Activated CD4-positive, alpha-beta T cell treated with anti-CD3 and anti-CD28 coated beads, Interleukin-2, amount 10 ng/mL, durations not matched to agents 7 days and 5 days (primary cell): ENCODE measurements at places on chromosomes 12 and 14. TPM values are rescaled to one million over a fixed set of nuclear protein-coding genes. Genes with fewer than 3 reads are reported as not detected.

Gene CISTR
- total RNA-seq, result not detected

Gene NINJ2
- total RNA-seq, result 6.7 TPM

Gene AMDHD1
- 0.89 TPM for total RNA-seq

Gene SPTSSA
- total RNA-seq, result 11.0 TPM

DNA sequence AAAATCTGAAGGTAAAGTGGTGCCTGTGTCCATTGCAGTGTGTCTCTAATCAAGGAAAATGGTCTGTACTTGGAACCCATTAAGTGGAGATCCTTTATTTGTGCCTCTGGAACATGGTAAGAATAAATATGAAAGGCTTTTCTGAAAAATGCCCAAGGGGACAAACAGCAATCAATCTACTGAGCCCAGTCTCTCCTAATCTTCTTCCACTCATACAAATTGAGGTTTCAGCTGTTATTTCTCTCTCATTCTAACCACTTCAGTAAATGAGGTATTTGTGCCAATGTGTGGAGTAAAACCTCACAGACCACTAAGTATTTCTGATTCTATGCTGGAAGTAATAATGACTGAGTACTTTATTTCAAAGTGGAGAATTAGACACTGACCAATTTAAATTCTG is 82.3 kb upstream of the ST8SIA1 start:
- H3K27me3 ChIP-seq, result peaks cover 3% of the 10 kb centered on the region
- DNase-seq, result no peak
- H3K36me3 ChIP-seq, result no peaks in the 10 kb centered on the region
- no peak overlapping the region for H3K4me3 ChIP-seq

DNA sequence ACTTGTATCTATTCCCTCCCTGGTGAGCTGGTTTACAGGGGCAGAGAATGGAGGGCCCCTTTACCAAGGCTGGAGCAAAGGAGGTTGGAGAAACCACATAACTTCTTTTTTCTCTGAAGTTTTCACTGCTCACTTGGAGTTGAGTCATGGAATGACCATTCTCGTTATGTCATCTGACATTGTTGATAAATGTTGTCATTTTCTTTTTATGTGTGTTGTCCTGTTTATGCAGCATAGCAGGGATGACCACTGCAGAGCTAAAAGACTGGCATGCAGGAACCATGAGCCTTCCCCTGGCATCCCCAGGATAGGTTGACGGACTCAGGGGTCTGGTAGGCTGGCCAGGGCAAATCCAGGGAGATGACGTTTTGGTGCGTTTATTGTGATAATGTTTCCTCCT is 256.8 kb upstream of the DDHD1 start:
- no peak overlapping the region for H3K4me3 ChIP-seq
- DNase-seq, result no peak
- H3K27me3 ChIP-seq, result peaks cover 2% of the 10 kb centered on the region
- H3K4me1 ChIP-seq, result no peaks in the 10 kb centered on the region
- no peak overlapping the region for H3K27ac ChIP-seq

- DNase-seq, result no peak
- no peaks in the 10 kb centered on the region for H3K27me3 ChIP-seq
- peak overlapping the region; percentile 95 for H3K4me3 ChIP-seq
Observed at GRCh38 chr14:23009483-23009938, 432 bp downstream of the C14orf93 start.

DNA sequence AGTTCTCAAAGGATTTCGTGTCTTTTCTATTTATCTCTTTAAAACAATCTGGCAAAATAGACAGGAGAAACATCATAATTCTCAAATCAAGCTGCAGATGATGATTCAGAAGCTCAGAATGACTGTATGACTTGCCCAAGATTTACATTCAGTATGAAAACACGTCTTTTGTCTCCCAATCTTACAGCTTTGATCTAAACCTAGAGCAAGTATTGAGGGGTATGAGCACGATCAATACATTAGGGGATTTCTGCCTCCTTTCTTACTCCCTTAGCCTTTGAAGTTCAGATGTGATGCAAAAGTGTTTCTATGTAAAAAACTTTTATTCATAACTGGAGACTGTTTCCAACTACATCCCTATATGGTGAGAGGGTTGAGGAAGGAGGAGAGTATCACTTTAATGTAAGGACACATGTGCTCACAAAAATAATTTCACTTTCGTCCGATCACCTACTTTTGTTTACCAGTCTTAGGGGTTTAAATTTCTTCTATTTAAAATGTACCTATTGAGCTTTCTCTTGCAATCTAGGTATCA is 454.8 kb downstream of the TMTC2 start:
- H3K36me3 ChIP-seq, result no peaks in the 10 kb centered on the region
- no peak overlapping the region for H3K27ac ChIP-seq
- no peak for DNase-seq
- no peaks in the 10 kb centered on the region for H3K4me1 ChIP-seq

DNA sequence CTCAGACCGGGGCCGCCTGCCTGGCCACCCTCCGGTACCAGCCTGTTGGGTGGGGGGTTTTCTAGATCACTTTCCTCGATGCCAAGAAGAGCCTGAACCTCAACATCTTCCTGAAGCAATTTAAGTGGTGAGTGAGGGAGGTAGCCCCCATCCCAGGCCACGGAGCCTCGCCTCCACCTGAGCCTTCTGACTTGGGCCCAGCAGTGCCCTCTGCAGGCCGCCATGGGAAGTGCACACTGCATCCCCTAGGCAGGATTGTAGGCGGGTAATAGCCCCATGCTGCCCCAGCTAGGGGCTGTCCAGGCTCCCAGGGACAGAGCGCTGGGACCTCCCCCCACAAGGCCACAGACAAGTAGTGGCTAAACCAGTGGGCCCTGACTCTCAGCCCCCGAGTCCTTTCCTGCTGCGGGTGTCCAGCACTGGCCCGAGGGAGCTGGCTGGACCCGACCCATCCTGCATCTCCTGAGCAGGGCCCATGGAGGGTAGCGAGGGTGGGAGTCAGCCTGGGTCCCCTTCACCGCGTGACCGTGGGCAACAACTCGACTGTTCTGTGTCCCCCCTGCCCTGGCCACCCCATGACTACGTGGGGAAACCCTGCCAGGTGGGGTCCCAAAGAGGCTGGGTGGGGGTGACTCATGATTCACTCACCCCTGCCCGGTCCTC is 15.3 kb upstream of the ADSS1 start:
- H3K36me3 ChIP-seq, result peaks cover 12% of the 10 kb centered on the region
- peak; percentile 75 for DNase-seq
- no peak overlapping the region for H3K4me3 ChIP-seq
- peaks cover 3% of the 10 kb centered on the region for H3K4me1 ChIP-seq

DNA sequence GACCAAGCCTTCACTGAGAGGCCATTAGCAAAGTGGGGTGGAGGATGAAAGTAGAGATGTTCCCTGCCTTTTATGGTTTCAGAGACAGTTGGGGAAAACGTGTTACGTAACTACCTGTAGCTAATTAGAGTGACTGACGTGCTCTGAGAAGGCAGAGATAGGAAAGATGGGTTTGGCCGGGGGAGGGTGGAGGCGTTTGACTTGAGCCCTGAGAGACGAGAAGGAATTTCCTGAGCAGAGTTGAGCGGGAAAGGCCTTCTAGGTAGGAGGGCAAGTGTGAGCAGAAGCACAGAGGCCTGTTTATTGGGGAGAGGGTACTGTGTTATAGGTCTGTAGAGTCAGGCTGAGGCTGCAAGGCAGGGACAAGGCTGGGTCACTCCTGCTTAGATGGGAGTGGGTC is 8.6 kb downstream of the TUNAR start:
- no peak overlapping the region for H3K4me3 ChIP-seq
